Stimulated activated CD4-positive, alpha-beta T cell treated with anti-CD3 and anti-CD28 coated beads, Interleukin-1b, Interleukin-23, amount 100 ng/mL, for 1 hour (primary cell): ENCODE measurements at places on chromosomes 7 and 10.

DNA sequence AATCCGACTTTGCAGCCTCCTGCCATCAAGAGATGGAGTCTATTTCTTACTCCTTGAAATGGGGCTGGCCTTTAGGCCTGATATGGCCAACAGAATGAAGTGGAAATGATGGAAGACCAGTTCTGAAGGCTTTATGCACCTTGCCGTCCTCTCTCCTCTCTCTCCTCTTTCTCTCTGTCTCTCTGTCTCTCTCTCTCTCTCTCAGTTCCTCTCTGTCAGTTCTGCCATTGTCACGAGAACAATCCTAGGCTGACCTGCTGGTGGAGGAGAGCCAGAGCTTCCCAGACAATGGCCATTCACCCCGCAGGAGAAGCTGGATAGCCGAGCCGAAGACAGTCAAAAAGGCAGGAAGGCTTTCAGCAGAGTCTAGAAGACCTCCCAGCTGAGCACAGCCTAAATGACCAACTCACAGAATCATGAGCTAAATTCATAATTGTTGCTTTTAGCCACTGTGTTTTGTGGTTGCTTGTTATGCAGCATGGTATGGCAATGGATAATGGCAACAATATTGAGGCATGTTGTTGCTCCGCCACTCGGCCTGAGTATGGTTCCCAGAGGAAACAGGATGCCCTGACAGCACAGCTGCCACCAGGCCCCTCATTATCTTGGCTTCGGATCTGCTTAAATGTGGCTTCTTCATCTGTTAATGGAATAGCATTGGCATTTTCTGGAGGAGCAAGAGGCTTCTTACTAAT lies 35.5 kb downstream of the FRMPD2 start:
- DNase-seq = no peak

GRCh38 chr7:69656890-69657289 lies 58.6 kb downstream of the AUTS2 start:
- DNase-seq = no peak

- DNase-seq = no peak
Observed at GRCh38 chr10:89274928-89275327, 23.4 kb upstream of the LIPA start.

- DNase-seq = no peak
Observed at GRCh38 chr10:116784651-116785050, 42.3 kb upstream of the HSPA12A start.

DNA sequence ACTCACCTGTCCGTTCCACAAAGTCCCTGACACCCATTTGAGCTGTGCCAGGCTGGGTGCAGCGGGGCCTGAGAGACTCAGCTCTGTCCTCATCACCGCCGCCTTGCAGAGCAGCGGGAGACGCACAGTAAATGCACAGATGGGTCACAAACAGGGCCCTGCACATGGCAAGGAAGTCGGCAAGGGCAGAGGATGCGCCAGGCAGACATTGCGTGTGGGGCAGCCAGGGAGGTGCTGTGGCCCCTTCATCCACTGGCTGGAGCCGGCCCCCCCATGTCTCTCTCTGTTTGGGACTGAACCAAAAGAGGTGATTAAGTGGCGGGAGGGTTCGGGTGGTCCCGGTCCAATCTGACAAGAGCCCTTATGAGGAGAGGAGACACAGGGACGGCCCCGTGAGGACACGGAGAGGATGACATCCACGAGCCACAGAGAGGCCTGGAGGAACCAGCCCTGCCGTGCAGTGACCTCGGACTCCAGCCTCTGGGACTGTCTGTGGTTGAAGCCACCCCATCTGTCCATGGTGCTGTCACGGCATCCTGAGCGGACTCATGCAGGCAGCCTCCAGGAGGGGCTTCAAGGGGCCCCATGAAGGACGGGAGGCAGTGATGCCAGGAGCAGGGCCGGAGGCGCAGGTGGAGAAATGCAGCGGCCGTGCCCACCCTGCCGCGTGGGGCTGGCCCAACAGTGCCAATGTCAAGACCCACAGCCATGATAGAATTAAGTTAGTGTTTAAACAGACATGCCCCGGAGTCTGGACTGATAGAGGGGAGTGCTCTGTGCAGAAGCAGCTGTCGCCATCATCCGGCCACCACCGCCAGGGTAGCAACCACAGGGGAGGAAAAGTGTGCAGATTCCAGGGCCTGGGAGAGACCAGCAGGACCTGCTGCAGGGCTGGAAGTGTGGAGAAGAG lies 28.4 kb upstream of the FOXL3 start:
- no peak for DNase-seq

DNA sequence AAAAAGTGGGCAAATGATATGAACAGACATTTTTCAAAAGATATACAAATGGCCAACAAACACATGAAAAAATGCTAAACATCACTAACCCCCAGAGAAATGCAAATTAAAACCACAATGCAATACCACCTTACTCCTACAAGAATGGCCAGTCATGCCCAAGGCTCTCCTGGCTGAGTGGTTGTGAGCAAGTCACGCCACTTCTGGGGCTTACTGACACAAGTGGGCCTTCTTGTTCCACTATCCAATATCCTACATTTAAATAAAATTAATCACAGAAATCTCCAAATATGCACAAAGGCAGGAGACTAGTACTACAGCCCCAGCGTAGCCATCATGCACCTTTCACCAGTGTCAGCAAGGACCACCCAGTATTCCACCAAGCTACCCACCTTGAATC lies 181.9 kb downstream of the TNS3 start:
- no peak for DNase-seq

- no peak for DNase-seq
Observed at GRCh38 chr10:122513053-122513452, 47.5 kb upstream of the DMBT1 start.

- no peak for DNase-seq
Observed at GRCh38 chr10:46250898-46251856, 35.6 kb upstream of the ANTXRL start.

DNA sequence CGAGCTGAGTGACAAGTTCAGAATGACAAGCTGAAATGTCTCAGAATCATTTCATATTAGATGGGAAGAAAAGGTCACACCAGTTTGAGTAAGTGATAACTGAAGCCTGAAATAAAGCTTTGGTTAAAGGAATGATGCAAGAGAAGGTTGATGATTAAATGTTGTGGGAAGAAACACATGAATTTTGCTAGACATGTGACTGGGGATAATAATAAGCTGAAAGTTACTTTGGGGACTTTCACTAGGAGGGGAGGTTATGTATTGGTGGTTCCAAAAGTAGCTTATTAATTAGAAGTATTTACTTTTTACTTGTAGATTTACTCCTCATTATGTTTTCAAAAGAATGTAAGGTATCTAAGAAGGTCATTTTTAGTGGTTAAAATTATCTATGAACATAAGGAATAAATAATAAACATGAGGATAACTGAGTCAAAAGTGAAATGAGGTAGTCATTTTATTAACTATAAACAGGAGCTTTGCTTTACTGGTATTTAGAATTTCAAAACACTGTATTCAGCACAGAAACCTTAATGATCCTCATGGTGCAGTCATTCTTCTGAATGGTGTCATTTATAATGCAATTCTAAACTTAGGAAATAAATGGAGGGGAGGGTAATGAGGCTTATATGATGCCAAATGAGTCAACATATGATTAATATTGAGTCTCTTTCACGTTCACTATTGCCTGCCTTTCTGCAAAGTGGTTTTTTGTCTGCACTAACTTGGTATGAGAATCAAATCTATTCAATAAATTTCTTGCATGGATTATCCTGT lies 63.7 kb downstream of the PRKG1 start:
- DNase-seq = no peak

DNA sequence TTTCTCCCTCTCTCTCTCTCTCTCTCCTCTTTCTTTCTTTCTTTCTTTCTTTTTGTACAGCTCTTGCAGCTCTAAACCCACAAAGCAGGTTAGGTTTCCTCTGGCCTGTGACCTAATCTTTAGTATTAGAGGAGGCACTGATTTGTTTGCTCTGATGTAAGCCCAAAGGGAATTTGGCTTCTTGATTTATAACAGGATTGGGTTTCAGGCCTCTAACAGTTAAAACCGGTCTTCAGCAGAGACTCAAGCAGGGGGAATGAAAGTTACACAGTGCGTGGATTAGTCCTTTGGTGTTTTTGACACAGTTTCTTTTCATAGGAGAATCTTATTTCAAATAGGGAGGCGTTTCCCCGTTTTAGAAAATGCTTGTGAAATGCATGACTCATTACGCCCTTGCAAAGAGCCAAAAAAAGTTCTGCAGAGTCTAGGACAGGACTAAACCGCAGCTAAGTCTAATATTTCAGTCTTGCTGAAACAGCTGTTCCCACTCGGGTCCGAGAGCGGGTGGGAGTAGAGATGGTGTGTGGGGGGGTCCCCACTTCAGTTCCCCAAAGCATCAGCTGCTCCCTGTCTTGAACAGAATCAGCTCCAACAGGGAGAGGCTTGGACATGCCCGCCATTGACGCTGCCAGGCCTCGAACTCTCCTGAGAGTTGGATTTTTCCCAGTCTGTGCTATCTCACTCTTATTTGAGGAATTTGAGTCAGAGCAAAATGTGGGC lies 296.5 kb upstream of the PITRM1 start:
- DNase-seq = no peak

DNA sequence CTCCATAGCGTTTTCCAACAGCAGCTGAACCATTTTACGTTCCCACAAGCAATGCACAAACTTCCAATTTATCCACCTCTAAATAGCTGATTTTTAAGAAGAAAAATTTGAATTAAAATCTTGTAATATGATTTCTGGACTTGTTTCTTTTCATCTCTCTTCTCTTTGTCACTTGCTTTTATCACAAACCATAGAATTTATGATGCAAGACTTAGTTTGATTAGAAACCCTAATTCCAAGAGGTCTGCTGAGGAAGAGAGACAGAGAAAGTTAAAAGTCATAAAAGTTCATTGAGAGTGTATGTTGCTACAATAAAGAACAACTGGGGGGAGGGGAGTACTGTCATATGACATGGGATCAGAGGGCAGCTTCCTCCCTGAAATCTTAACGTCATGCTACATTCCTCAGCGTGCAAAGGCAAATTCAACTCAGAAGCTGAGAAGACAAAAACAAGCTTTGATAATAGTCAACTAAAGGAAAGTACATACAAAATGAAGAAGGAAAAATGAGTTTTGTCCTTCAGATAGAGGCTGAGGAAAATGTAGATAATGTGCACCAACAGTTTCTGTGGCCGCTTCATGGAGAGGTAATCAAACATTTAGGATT lies 18.4 kb upstream of the CUBN start:
- DNase-seq = no peak

GRCh38 chr7:99005776-99006175 lies 127.4 kb downstream of the TRRAP start:
- no peak for DNase-seq

- no peak for DNase-seq
Observed at GRCh38 chr7:73717991-73718405, 1.5 kb downstream of the STX1A start.

DNA sequence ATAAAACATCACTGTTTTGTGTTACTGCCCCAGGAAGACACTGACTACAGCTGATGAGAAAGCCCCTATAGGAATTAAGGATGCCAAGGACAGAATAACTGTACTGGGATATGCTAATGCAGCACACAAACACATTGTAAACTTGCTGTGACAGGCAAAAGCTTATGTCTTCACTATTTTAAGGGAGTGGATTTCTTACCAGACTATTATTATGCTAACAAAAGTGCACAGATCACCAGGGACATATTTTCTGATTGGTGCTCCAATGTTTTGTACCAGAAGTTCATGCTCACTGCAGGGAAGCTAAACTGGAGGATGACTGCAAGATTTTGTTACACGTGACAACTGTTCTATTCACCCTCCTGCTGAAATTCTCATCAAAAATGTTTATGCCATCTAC lies 48.1 kb upstream of the PTPN12 start:
- DNase-seq = no peak

GRCh38 chr10:129956876-129957673 lies 7.0 kb downstream of the EBF3 start:
- no peak for DNase-seq

DNA sequence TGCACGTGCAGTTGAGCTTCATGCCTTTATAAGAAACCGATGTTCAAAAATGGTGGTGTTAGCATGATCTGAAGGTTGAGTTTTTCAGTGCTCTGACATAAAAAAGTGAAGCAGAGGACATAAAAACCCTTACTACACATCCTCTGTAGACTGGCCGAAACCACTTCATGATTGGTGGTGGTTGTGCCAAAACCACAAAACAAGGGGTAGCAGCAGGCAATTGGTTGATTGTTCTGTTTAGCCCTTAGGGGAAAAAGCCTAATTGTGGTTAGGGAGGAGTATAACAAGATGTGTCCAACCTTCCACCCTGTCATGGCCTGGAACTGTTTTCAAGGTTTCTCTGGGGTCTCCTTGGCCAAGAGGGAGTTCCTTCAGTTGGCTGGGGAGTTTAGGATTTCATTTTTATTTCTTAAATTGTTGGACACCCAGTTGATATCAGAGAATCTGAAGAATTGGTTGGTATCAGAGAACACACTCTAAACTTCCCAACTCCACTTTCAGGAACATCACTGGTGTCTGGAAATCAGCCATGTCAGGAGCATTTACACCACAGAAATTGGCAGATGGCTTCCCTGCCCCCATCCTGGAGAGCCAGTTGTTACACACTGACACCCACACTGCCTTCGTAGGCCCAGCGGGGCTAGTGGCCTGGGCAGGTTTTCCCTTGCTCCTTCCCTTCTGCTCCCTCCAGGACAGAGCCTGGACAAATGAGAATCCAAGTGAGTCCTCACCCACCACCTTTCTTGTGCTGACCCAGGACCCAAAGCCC lies 18.8 kb downstream of the MRPS24 start:
- no peak for DNase-seq

DNA sequence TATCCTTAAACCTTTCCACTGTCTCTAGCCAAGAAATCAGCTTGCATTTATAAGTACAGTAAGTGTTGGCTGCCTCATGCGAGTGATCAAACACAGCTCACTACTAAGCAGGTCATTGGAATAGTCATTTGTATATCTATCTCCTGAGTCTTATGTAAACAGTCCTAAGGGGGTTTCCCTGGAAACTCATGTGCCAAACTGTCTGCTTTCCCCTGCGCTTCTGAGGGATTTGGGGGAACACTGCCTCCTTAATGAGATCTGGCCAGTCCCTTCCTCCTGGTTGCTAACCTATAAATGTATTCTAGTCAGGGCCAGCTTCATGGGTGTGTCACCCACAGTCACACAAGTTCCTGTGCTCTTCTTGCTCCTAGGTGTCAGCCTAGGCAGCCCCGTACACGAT lies 133.1 kb downstream of the CD36 start:
- DNase-seq = no peak

DNA sequence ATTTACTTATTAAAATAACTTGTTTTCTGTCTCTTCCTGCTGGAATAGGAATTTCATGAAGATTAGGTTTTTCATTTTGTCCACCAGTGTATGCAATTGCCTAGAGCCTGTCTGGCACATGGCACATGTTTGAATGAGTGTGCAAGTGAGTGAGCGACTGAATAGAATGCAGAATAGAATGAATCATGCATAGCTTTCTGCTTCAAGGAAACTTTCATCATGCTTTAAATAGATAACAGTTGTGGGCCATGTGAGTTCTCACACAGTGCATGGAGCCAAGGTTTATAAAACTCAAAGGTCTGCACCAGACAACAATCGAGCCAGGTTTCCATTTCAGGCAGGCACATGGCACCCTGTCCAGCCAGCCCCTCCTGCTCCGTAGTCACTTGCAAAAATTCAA lies 74.2 kb upstream of the HECW1 start:
- no peak for DNase-seq

DNA sequence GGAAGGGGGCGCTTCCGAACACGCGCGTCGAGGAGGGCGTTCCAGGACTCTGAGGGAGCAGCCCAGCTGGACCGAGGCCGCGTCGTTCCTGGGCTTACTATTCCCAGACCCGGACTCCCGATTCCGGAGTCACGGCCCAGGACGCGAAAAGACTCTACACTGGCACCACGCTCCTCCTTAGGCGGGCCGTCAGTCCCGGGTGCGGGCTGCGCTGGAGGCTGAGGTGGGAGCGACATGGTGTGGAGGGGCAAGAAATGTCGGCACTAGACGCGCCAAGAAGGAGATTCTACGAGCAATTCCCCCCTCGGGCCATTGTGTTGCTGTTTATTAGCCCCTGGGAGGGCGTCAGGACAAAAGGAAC lies 584 bp upstream of the RUNDC3B start:
- no peak for DNase-seq
